Stimulated activated CD4-positive, alpha-beta T cell treated with anti-CD3 and anti-CD28 coated beads, Interleukin-1b, Interleukin-23, amount 100 ng/mL, for 24 hours (primary cell): ENCODE measurements at places on chromosomes 7 and 10.
A peak's percentile ranks its signal among the peaks of the same experiment; 100 is the strongest.

DNA sequence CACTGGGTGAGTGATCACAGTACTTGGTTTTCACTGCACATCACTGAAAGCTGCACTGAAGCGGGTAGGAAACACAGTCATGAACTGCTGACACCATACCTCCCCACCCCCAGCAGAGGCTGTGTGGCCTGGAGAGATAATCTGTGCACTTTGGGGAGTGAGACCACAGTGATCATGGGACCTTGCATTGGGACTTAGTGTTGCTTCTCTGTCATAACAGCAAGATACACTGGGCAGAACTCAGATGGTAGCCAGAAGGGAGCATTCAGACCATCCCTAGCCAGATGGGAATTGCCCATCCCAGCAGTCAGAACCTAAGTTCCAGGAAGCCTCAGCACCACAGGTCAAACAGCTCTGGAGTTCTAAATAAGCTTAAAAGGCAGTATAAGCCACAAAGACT is 346.4 kb upstream of the TMEM229A start:
- no peak for DNase-seq

DNA sequence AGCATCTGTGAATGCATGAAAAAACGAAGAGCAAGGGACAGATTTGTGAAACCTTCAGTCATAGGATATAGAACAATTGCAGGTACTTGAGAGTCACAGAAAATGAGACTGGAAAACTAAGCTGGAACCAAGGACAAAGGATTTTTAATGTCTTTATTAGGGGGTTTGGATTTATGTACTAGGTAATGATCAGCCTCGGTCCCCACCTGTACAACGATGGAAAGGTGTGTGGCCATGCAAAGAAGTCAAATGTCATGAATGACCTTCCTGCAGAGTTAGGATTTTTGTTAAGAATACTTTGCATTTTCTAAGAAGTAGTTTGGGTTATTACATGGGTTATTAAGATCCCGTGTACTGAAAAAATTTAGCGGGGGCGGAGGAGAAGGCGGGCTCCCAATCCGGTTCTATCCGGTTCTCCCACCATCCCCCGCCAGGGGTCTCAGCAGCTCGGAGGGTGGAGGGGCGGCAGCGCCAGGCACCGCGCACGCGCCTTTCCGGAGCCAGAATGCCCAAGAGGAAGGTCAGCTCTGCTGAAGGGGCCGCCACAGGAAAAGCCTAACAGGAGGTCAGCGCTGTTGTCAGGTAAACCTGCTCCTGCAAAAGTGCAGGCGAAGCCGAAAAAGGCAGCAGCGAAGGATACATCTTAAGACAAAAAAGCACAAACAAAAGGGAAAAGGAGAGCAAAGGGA is 327.5 kb upstream of the PLXDC2 start:
- no peak for DNase-seq

- DNase-seq: no peak
These were observed 1196.9 kb downstream of the SORCS3 start for GRCh38 chr10:105837951-105838350.

- DNase-seq: no peak
These were observed 9.2 kb downstream of the PFKFB3 start for GRCh38 chr10:6211671-6212635.

GRCh38 chr10:3476186-3476585 is 303.6 kb upstream of the PITRM1 start:
- no peak for DNase-seq

GRCh38 chr7:18727115-18727870 is 231.7 kb downstream of the HDAC9 start:
- no peak for DNase-seq

DNA sequence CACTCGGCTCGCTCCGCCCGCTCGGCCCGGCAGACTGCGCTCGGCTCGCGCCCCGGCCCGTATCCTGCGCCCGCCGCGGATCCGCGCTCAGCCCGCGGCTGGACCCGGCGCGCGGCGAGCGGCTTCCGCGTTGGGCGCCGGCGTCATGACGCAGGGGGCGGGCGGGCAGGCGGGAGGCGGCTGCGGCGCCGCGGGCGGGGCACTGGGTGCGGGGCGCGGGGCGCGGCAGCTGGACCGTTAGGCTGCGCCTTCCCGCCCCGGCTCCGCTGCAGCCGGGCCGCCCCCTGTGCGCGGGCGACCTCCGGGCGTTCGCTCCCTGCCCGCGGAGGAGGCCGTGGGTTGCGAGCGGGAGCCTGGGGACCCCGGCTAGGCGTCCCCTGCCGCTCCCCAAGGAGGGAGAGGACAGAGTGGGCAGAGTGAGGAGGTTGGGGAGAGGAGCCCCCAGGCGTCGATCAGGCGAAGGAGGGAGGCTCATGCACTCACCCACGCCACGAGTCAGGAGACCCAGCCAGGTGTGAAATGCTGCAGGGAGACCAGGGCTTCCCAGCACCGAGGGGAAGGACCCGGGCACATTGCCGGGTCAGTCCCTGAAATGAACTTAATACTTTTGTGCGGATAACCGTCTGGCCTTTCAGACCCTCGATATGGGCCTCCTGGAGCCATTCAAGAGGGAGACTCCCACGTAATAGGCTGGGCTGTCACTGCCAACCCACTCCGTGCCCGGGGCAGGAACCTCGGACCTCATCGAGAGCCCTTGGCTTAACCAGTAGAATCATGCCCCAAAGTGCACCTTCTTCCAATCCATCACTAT is at the start of gene PIP4K2A:
TSS of gene PIP4K2A (minus strand) at position 100 of the 811 bp plus-strand sequence. CDS start 252 bp downstream, outside the sequence.
- DNase-seq: peak; percentile 49

DNA sequence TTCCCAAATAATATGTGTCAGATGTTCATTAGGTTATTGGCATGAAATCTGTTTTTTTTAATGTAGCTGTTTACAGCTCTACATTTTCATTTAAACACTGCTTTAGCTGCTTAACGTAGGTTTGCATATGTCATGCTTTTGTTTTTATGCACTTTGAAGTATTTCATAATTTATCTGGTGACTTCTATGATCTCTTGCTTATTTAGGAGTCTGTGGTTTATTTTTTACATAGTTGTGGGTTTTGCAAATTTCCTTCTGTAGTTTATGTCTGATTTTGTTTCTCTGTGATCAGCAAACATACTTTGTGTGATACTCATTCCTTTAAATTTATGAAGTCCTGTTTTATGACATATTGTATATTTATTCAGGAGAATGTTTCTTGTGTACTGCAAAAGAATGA is 606.5 kb upstream of the PFKP start:
- no peak for DNase-seq

DNA sequence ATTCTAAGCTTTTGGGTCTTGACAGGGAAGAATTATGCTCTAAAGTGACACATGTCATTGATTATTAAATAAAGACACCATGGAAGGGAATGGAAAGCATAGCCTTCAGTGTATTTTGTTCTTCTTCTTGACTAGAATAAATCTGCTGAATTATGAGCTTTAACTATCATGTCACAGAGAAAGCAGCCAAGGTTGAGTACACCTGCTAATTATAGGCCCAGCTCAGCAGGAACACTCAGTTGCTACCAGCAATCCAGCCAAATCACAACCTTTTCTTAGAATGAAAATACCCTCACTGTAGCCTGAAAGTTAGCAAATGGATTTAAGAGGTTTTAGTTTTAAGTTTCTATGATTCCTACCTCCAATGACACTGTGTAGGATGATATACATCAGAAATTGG is 225.3 kb upstream of the RHOBTB1 start:
- DNase-seq: no peak

DNA sequence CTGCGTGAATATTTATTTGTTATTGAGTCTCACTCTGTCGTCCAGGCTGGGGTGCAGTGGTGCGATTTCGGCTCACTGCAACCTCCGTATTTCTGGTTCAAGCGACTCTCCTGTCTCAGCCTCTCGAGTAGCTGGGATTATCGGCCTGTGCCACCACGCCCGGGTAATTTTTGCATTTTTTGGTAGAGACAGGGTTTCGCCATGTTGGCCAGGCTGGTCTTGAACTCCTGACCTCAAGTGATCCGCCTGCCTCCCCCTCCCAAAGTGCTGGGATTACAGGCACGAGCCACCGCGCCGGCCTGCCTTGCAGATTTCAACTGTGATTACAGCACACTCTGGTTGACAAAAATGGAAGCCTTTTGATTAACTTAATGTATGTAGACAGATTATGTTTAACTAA is 730.0 kb upstream of the VSTM2A start:
- DNase-seq: no peak

- DNase-seq: no peak
These were observed 207.9 kb downstream of the TNS3 start for GRCh38 chr7:47373871-47374451.

GRCh38 chr10:43120929-43121314 is 17.3 kb upstream of the CSGALNACT2 start:
- no peak for DNase-seq

- DNase-seq: no peak
These were observed 7.2 kb downstream of the WDR37 start for GRCh38 chr10:1063232-1063865.

- no peak for DNase-seq
These were observed 336.3 kb upstream of the SHH start for GRCh38 chr7:156148547-156148946.
